Glutamatergic neuron (in vitro differentiated cells): ENCODE measurements at places on chromosomes 7 and 10. TPM values are rescaled to one million over a fixed set of nuclear protein-coding genes. Genes with fewer than 3 reads are reported as not detected.

Gene CRYGN
- total RNA-seq: not detected

- DNase-seq: no peak
These were observed 9.6 kb upstream of the TRIM8 start for GRCh38 chr10:102634686-102635085.

DNA sequence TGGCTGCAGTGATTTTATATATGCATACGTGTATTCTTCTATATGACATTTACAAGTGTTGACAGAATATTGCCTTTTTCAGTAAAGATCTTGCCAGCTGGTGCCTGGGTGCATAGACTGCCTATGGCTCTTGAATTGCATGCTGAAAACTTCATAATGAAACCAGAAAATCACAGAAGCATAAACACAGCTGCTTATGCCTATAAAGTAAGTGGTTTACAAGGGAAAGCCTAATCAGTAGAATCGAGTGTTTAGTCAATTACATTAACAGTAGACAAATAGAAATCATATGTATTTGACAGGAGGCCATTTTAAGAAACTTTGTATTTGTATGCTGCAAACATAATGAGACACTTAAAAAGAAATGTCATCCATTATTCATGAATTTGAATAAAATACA, 82.5 kb downstream of the TMEM168 start:
- DNase-seq: no peak

GRCh38 chr7:4835398-4836205, 26.2 kb downstream of the PAPOLB start:
- DNase-seq: no peak

GRCh38 chr10:117716889-117717288, 174.3 kb downstream of the EMX2 start:
- DNase-seq: no peak

DNA sequence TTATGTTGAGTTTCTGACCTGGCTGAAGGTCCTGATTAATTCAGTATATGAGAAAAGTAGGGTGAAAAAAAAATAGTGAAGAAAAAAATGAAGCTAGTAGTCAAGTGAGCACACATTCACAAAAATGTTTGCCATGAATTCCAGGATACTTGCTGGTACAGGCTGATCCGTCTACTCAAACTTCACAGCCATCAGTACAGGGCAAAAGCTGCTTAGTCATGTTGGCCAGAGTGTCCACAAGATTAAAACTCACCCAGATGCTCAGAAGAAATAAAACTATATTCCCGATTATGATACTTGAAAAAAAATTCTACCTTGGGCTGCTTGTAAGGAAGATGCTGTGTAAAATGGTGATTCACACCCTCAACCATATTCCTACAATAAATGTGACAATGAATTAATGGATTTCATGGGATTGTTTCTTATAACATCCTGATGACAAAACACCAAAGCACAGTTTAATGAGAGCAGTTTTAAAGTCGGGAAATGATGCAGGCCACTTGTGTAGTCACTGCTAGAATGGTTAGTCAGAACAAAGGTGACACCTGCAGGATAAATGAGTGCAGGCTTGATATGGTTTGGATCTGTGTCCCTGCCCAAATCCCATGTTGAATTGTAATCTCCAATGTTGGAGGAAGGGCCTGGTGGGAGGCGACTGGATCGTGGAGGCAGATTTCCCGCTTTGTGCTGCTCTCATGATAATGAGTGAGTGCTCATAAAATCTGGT, 49.2 kb upstream of the ANKRD1 start:
- no peak for DNase-seq

DNA sequence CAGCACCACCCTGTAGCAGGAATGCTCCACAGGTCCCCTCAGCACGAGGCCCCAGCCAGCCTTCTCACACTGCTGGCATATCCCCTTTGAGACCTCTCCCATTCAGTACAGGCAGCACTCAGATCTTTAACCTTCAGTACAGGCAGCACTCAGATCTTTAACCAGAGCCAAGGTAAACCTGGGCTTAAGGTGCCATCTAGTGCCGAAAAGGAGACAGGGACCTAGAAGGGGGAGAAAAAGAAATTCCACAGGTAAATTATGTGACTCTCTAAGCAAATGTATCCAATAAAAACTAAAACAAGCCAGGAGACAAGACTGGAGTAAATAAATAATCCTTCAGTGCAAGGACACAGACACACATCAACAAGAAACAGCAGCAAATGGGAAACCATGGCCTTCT, 358.6 kb downstream of the PTPRN2 start:
- no peak for DNase-seq

GRCh38 chr10:90912854-90913479, 7.9 kb downstream of the ANKRD1 start:
- DNase-seq: no peak

- DNase-seq: no peak
These were observed 114.4 kb downstream of the COL13A1 start for GRCh38 chr10:69916118-69916517.

DNA sequence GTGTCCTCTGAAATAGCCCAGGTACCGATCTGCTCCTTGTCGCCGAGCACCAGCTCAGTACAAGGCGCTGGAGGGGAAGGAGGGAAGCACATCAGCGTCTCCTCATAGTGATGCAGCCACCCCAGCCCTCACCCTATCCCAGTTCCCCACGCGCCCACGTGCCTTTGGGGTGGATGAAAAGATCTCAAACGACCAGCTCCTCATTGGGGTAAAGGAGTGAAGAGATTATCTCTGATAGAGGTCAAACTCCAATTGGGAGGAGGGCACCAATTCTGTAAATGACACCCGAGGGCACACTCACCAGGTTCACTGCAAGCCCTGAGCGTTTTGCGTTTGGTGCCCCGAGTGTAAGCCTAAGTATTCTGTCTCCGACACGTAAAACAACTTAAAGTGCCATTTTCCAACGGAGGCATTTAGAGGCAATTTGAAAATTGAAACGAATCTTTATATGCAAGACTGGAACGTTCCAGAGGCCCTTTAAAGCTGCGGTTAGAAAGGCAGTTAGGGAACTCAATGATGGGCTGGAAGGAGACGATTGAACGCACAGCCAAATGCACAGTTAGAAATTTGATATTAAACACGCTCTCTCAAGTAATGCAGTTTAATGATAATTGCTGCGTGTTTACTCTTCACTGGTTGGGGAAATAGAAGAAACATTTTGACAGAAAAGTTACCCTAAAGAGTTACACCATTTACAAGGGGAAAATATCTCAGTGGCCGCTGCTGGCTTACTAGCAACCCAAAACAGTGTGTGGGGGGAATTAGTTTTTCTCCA, 8.9 kb upstream of the EMX2 start:
- no peak for DNase-seq

- no peak for DNase-seq
These were observed 106.6 kb downstream of the RAPGEF5 start for GRCh38 chr7:22250390-22250789.

DNA sequence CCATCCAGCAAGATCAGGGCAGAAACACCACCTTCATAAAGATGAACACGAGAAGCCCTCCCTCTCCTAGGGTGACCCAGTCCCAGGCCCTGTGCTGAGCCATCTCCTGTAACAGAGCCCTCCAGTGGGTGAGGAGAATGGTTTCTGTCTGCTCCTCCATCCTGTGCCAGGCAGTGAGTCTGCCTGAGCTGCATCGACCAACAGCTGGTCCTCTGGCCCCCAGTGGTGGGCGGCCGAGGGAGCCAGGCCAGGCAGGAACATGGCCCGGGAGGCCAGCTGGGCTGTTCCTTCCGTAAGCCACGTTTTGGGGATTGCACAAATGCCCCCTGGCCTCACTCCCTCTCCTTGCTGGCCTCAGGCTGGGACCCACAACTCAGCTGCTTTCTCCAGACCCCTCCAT, 73.5 kb downstream of the GRB10 start:
- DNase-seq: no peak

DNA sequence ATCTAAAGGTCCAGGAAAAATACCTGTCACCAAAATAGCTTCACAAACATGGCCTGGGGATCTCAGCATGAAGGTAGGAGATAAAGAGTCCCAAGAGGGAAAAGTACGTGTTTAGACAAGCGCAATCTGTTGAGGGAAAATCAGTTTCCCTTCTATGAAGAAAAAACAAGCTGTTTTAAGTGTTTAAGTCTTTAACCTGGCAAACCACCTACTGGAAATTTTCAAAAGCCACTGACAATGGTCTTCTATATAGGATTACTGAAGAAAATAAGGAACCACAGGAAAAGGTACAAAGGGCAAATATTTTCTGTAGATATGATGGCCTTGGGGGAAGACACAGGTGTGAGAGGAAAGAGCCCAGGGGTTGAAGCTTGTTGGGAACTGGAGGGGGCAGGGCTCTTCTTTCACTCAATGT, 21.2 kb downstream of the ALDH18A1 start:
- DNase-seq: no peak

DNA sequence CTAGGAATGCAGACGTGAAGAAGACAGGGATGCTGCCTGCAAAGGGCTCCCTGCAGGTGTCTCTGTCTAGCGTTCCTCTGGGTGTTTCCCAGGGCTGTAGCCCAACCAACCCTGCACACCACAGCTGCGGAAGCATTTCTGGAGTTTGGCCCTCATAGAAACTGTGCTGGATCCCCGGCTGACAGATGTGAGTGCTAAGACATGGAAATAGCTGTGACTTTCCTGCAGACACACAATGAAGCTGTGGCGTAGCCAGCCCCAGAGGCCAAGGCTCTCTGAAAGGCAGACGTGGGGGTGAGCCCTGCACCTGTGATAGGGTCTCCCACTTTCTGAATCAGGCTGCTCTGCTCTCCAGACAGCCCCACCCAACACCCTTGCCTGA, 44.8 kb downstream of the ADCYAP1R1 start:
- no peak for DNase-seq

Gene JCAD
- 0.32 TPM for total RNA-seq

- DNase-seq: no peak
These were observed 22.5 kb upstream of the MYL7 start for GRCh38 chr7:44163591-44163990.

- peak; percentile 54 for DNase-seq
These were observed 424 bp downstream of the EGFR start for GRCh38 chr7:55019191-55019690.

- DNase-seq: no peak
These were observed 98.2 kb downstream of the ANLN start for GRCh38 chr7:36487756-36488336.

Gene RNF133
- not detected for total RNA-seq

Gene TMEM213
- total RNA-seq: not detected

- DNase-seq: peak; percentile 41
These were observed 129.6 kb downstream of the PRPF18 start for GRCh38 chr10:13716081-13717071.

Gene CYP2C19
- total RNA-seq: not detected

DNA sequence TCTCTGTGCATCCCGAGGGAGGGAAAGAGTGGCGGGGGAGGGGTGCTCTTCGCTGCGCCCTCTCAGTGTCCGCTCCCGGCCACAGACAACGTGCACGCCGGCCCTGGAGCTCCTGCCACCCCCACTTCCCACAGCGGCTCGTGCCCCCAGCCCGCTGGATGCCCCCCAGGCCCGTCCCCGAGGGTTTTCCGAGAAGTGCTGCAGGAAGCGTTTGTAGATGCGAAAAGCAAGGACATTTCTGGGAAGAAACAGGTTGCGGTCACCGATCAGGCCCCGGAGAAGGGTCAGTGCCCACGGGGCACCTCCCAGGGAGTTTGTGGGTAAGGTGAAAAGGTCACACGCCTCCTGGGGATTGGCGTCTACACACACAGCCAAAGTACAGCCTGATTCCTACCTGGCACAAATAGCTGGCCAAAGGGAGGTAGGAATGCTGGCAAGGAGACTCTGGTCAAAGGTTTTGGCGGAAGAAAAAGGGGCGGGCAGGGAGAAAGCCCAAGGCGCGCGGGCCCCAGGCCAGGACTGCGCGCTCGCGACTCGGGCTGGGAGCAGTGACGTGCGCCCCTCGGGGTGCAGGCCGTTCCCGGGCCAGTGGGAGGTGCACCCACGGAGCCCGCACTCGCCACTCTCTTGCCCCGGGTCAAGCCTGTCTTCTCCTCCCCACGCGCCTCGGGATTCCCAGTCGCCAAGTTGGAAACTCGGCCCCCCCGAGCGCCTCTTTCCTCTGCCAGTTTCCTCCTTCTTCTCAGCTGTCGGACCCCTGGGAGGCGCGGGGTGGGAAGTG, 1.5 kb upstream of the NRP1 start:
- DNase-seq: no peak

GRCh38 chr10:24209946-24210491, 1.1 kb downstream of the KIAA1217 start:
- no peak for DNase-seq

DNA sequence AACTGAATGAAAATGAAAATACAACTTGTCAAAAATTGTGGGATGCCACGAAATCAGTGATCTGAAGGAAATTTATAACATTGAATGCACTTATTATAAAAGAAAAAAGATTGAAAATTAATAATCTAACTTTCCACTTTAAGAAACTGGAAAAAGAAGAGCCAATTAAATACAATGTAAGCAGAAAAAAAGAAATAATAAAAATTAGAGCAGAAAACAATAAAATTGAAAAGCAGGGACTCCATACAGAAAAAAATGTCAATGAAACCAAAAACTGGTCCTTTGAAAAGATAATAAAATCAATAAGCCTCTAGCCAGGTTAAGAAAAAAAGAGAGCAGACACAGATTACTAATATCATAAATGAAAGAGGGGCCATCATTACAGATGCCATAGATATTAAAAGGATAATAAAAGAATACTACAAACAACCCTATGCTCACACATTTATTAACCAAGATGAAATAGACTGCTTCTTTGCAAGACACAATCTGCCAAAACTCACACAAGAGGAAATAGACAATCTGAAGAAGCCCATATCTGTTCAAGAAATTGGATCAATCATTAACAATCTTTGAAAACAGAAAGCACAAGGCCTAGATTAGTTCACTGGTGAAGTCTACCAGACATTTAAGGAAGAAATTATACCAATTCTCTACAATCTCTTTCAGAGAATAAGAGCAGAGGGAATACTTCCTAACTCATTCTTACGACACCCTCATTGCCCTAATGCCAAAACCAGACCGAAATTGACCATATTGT, 233.8 kb upstream of the NEBL start:
- no peak for DNase-seq

- peak; percentile 68 for DNase-seq
These were observed 515 bp downstream of the GSDME start for GRCh38 chr7:24756545-24757352.

Gene SEMA3C
- 91.3 TPM for total RNA-seq

Gene ZNF736
- 9.6 TPM for total RNA-seq

Gene OR6V1
- total RNA-seq: not detected

Gene SLC18A3
- total RNA-seq: 21.5 TPM

GRCh38 chr10:130935128-130935439, 376.4 kb downstream of the TCERG1L start:
- DNase-seq: no peak

GRCh38 chr7:27073076-27073475, 22.7 kb downstream of the HOXA1 start:
- DNase-seq: no peak

GRCh38 chr10:118692872-118693271, 61.9 kb downstream of the CACUL1 start:
- no peak for DNase-seq
